ENCODE measurements at places on chromosomes 3 and 15.
A peak's percentile ranks its signal among the peaks of the same experiment; 100 is the strongest.

GRCh38 chr3:53753518-53754183 is 92.6 kb downstream of the CHDH start:
- peak; percentile 15 for DNase-seq

DNA sequence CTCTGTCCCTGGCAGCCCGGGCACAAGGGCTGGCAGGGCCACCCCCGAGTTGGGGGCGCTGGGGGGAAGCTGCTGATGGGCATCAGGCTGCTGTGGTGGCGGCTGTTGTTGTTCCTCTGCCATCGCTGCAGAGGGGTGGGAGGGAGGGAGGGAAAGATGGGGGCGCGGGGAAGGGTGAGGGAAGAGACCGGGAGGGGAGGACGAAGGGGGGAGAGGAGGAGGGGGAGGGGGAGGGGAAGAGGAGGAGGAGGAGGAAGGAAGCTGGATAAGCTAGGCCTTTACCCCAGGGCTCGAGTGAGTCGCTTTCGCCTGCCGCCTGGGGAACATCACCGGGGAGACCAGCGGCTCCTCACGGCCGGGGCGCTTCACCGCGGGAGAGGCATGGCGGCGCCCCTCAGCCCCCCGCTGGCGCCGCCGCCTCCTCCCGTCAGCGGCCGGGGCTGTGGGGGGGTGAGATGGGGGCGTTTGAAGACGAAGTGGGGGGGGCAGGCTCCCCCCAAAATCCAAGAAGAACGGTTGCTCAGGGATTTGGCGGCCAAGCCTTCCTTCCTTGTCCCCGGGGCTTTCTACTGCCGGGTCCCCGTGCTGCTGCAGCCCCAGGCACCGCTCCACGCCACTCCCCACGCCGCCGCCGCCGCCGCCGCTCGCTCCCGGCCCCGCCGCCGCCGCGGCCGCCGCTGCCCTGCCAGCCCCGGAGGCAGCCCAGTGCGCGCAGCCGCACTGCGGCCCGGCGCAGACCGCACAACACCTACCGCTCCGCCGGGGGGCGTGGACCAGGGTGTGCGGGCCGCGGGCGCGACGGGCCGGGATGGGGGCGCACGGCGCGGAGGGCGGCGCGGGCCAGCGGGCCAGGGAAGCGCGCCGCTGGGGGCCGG is at the start of gene RFX7:
Gene RFX7 (minus strand): TSS at position 717 of the 875 bp plus-strand sequence. CDS start 594 bp downstream, at position 123.
- DNase-seq, result peak; percentile 68

DNA sequence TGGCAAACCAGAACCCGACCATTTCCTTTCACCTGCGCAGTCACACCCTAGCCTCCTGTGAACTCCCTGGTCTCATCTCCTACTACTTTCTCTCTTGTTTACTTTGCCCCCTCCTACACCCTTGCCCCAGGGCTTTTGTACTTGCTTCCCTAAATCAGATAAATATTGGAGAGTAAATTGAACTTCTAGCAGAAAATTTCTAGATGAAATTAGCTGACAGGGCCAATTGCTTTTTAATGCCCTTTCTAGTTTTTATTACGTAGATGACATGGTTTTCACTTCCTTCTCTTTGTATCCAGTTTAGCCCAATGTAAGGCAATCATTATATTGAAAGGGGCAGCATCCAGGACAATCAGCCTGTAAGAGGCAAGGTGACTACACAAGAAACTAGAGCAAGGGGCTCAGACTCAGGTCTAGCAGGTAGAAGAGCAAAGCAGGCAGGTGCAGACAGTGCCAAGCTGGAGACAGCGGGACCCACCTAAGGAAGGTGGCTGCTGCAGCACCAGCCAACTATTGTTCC is 56.2 kb upstream of the TOPAZ1 start:
- no peak for DNase-seq

- no peak for DNase-seq
Observed at GRCh38 chr15:62060896-62061280, 641 bp upstream of the VPS13C start.

GRCh38 chr3:4895838-4896237 is 83.4 kb upstream of the BHLHE40 start:
- DNase-seq, result no peak

- no peak for DNase-seq
Observed at GRCh38 chr3:172553526-172554252, 30.5 kb upstream of the TNFSF10 start.

GRCh38 chr3:34856081-34856947 is 783.0 kb upstream of the ARPP21 start:
- DNase-seq, result no peak

- no peak for DNase-seq
Observed at GRCh38 chr15:88623061-88623460, 1.9 kb downstream of the AEN start.

GRCh38 chr15:68801572-68802148 is 19.0 kb downstream of the ANP32A start:
- no peak for DNase-seq

DNA sequence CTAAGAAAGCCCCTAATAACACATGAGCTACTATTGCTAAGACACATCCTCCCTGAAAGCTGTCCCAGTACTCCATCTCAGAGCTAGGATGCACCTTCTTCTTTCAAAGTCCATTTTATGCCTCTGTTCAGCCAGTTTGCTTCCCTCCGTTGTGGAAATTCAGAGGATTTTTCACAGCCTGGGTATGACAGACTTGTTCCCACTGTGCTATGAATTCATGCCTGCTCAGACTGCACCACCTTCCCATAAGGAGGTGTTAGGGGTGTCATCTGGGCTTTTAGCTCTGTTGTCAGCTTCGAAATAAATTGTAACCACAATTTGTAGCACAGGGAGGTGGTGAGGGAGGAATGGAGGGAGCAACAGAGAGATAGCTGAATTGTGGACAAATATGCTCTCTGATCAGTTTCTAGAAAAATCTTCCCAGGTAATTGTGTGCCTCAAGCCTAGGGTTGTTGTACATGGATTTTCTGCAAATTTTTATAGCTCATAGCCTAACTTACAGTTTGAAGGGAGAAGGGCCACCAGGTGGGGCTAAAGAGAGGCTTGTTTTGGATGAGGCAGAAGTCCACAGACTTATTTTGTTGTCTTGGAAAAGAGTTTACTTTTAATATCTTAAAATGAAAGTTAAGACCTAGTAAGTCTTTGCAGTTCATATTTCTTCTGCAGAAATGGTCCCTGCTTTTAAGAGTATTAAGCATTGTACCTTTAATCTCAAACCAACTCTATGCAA is 462.0 kb downstream of the PDCD6IP start:
- no peak for DNase-seq

DNA sequence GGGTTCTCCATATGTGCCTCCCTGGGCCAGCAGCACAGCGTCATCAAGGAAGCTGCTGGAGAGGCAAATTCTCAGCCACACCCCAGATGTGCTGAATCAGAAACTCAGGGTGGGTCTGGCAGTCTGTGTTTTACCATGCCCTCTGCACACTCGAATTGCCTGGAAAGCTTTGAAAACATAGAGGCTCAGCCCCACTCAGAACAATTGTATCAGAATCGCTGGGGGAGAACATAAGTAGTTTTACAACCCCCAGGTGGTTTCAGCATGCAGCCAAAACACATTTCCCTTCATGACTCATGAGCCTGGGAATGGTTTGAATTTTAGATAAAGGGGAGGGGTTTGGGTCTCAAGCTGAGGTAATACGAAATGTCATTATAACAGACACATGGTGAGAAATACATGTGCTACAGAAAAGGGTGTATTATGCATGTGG is 9.6 kb downstream of the TGM4 start:
- no peak for DNase-seq

- peak; percentile 4 for DNase-seq
Observed at GRCh38 chr3:186108106-186108940, 566 bp downstream of the ETV5 start.

DNA sequence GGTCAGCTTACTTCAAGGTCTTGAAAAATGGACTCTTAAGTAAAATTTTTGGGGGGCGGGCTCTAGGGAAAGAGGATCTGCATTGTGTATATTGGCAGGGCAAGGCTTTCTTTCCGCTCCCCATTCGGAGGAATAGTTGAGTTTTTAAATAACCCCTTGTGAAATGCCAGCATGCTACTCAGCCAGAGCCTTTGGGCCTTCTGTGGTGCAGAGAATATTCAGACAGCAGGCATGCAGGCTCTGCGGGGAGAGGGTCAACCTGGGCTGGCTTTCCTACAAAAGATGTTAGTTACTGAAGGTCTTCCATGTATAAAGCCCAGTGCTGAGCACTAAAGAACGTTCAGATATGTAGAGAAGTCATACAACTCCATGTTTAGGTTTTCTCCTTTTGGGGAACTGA is 40.6 kb downstream of the ADAMTSL3 start:
- no peak for DNase-seq

DNA sequence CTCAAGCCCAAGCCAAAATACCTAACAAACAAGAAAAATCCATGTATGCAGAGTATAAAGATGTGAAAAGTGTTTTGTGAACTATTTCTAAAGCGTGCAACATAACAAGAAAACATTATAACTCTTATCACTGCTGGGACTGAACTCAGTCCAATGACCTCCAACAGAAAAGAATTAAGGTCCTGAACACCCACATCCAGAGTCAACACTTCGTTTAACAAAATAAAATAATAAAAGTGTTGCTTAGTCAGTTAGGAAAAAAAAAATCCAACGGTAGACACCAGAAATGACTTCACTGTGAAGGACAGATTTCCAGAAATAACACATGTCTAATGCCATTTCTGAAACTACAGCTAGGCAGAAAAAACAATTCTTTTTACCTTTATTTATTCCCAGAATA is 28.0 kb downstream of the MB21D2 start:
- no peak for DNase-seq

DNA sequence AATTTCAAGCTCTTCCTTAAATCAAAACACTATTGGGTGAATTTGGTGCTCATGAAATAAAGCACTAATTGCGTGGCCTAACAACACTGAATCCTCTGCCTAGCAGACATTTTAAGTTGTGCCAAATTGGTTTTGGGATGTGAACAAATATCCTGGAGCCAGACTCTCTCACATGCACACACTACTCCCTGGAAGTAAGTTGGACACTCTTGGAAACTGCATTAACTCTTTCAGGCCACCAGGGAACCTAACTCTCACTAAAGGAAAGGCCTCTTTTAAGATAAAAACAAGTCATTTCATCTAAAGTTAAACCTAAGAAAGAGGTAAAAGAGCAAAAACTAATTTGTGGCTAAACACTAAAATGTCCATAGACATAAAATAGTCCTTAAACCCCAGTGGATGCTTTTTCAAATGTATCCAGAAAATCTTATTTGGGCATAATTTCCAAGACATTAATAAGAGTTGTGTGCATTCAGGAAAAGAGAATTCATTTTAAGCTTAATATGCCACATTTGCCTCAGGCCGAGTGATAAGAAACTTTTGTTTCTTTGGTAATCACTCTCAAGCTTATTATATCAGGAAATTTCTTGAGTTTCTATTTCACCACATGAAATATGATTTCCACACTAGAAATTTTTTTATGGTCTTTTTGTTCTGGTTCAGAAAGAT is 61.8 kb downstream of the ZBTB20 start:
- DNase-seq, result no peak

DNA sequence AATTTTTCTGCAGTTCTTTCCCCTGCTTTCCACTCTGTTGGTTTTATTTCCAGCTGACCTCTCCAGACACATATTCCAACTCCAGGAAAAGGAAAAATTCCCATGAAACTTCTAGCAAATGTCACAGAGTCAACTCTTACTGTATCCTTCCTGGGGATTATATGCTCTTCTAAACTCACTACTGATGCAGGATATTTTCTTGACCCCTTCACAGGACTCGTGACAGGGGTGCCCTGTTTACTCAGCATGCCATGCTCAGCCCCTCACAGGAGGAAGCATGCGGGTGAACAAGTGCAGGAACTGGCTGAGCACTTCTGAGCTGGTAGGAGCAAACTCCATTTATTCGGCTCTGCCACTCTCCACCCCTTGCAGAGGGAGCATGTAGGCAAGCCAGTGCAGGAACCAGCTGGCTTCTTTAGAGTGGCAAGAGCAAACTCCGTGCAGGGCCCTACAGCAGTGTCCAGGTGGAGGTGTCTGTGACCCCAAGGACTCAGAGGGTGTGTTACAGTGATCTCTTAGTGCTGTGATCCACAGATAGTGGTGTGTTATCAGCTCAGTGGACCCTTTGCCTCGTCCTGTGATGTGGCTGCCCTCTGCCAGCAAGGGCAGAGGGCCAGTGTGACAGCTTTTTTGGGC is 413.6 kb upstream of the GRM7 start:
- no peak for DNase-seq

DNA sequence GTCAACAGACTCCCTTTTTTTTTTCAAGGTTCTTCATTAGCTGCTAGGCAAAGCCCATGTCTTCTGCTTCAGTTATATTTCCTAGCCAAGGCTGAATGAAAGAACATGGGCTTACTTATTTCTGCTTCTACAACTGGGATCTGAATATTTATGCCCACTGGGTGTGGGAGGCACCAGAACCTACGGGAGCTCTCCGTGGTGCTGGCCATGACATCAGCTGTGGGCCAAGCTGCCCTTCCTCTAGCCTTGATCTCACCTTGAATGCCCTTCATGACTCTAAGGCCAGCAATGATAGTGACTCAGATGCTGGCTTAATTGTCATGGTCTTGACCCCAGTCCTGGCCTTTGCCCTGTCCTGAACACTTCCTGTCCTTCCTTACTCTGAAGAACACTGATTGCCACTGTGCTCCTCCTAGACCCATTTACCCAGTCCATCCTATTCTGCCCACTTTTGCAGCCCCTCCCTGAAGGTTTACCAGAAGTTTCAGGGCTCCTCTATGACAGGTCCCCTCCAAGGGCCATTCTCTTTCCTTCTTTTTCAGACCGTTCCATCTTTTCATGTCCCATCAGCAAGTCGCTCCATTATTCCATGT is 32.8 kb upstream of the PRR20G start:
- no peak for DNase-seq

DNA sequence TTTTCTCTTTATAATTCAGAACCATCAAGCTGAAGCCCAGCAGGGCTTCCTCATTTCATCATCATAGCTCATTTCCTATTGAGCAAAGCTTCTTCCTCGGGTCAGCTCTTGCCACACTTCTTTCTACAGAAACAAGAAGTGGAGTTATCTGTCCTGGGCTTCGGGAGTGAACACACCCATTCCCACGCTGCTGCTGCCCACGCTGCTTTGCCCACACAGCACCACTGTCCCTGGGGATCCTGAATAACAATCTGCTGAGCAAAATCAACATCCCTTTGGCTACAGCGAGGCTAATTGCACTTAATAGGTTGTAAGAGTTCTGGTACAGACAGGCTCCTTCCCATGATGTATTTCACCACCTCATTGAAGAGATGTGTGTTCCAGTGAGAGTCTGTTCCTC is 23.7 kb downstream of the CEP19 start:
- no peak for DNase-seq

GRCh38 chr15:42826251-42826890 is 89.4 kb upstream of the CDAN1 start:
- DNase-seq, result no peak

Data from CD8-positive, alpha-beta memory T cell (primary cell).